ENCODE measurements at places on chromosomes 1 and 21.

GRCh38 chr1:51736702-51737101 lies 119.8 kb downstream of the OSBPL9 start:
- DNase-seq: peak; percentile 36

DNA sequence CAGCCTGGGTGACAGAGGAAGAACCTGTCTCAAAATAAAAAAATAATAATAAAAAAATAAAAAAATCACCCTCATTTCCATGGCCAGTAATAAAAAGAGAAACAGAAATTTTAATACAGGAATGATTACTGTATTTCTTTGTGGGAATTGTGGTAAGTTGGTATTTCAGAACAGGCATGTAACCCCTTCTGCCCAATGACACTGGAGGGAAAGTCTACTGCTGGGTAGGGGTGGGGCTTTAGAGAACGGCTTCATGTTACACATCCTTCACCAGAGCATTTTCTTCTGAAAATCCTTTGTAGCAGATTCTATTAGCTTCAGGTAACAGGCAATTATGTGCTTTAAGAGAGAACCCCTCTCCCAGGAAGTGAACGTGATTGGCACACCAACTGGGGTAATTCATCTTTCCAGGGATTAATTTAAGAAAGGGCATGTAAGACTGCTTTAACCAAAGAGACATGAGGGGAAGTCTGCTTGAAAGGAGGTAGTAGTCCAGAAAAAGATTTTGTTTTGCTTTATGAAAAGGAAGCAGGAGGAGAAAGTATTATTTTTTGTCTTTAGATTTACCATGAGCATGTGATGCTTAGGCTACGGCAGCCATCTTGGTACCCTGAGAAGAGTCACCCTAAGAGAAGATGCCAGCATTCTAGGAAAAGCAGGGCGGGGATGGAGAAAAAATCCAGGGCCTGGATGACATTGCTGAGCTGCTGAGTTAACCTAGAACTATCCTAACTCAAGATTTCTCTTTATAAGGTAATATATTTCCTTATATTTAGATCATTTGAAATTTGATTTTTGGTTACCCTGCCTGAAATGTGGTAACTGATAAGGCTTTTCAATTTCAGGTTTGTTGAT lies 57.7 kb upstream of the DPT start:
- no peak for DNase-seq

GRCh38 chr1:56170784-56171320 lies 408.5 kb downstream of the PLPP3 start:
- no peak for DNase-seq

GRCh38 chr1:81540216-81540615 lies 260.5 kb upstream of the ADGRL2 start:
- no peak for DNase-seq

DNA sequence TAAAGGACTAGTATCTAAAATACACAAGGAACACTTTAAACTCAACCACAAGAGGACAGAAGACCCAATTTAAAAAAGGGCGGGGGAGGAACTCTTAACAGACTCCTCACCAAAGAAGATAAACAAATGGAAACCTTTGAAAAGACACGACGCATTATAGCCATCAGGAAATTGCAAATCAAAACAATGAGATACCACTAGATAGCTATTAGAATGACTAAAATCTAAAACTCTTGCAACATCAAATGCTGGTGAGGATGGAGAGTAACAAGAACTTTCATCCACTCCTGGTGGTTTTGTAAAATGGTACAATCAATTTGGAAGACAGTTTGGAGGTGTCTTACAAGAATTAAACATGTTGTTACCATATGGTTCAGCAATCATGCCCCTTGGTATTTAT lies 708.2 kb downstream of the BRINP3 start:
- DNase-seq: no peak

DNA sequence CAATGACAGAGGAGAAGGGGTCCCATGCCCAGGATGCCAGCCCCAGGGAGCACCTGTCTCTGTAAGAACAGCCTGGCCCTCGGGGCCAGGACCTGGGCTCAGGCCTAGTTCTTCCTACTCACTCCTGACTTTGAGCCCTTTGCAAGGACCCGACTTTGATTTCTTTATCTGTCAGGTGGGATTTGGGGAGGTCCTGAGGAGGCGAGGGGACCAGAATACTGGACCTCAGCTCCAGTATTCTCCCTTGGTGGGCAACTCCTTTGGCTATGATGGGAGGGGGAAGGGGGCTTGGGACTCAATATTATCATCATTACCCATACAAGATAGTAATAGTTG lies 18.1 kb downstream of the KCNQ4 start:
- DNase-seq: no peak

DNA sequence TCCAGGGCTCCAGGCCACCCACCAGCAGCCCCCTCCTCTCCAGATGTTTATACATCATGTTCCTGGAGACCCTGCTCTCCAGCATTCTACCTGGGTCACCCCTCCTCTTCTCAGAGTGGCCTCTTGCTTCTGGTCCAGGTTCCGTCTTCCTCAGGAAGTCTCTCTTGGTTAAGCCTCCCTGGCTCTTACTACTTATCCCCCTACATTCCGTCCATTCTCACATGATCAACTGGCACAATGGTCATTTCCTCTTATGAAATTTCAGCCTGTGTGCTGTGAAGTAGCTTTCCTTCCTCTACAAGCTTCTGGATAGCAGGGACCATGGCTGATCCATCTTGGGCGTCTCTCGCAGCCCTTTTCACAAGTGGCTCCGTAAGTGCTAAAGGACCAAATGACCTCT lies 33.9 kb upstream of the ATP2B4 start:
- DNase-seq: no peak
